ENCODE measurements at places on chromosomes 4 and X.

DNA sequence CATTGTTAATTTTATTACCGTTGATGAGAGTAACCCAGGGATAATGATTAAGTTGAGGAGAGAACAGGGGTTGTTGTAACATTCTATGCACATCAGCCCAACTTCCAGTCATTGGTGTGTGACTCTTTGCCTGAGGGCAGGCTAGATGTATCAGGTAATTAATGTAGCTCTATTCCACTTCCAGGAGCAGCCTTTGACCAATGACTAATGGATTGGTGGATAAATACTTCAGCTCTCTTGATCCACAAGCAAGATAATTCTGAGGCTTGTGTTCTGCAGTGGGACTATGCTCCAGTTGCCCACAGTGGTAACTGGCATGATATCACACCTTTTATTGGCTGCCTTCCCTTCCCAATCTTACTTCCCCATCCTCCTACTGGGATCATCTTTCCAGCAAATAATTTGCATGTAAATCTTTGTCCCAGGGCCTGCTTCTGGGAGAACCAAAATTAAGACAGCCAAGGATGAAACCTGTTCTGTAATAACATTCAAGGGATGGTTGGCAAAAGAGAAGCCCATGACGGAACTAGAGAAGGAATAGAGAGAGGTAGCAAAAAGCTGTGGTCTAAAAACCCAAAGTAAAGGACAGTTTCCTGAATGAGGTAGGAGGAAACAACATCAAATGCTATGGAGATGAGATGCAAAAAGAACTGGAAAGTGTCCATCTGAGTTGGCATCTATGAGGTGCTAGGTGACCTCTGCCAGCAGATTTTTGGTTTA lies 241.4 kb upstream of the RPS6KA3 start:
- no peak for DNase-seq

DNA sequence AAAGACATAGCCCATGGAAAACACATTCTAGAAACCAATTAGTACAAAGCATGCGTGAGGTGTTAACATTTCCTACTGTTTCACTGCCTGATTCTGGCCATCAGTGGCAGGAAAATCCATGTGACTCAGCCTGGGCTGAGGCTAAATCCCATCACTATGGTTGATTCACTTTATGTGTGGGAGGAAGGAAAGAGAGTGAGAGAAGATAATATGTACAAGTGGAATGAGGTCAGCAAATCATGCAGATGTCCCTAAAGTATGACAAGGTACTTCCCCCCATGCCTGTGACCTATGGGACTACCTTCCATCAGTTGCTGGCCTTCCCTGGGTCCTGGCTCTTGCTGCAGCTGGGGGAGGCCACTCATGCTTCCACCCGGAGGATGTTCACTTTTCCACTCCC lies 64.2 kb upstream of the MAP3K15 start:
- DNase-seq = no peak

- DNase-seq = no peak
Measured at GRCh38 chr4:100098011-100098545, 92.2 kb downstream of the DDIT4L start.

DNA sequence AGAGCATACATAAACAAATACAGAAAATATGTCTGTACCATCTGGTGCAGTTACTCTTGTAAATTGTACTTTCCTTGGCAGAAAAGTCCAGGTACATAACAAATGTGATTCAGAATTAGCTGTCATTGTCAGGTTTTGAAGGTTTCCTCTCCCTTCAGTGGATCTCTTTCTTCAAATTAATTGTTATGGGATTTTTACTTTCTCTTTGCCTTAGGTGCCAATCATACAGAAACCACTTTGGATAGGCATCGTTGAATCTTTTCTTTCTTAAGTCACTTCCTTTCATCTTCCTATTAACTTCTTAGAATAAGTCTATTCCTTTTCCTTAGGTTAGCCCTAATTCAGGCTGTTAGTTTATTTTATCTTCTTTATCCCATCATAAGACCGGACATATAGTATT lies 1992.1 kb upstream of the IGFBP7 start:
- DNase-seq = no peak

GRCh38 chr4:94352163-94352562 lies 9.5 kb upstream of the HPGDS start:
- no peak for DNase-seq

GRCh38 chr4:142815834-142816233 lies 30.3 kb downstream of the INPP4B start:
- DNase-seq = no peak

DNA sequence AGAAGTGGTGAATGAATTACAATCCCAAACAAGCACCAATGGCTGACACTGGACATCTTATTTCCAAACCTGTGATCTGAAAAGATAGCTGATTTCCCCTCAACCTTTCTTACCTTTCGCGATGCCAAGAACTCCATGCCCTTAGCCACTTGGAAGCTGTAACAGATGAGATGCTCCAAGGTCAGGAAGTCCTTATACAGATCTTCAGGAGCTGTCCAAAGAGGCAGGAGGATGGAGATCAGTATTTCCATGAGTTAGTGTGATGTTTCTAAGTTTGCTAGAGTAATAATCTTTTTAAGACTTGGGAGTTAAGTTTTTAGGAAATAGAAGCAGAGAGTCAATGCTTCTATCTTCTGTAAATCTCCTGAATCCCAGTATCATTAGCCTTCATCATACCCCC lies 32.9 kb downstream of the KDR start:
- no peak for DNase-seq

DNA sequence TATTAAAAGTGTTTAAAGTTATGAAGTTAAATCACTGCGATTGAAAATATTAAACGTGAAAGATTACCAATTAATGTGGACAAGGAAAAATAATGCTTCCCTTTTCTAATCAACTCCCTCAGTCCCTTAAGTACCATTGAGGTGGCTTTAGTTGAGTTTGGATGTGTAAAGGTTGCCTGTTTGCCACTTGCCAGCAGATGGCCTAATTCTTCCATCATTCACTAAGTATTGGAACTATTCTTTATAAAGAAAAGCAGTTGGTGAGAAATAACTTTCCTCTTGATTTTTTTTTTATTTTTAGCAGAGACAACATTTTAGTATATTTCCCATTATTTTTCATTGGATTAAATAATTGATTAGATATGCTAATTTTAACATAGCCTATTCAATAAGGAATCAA lies 295.9 kb upstream of the TACR3 start:
- no peak for DNase-seq

DNA sequence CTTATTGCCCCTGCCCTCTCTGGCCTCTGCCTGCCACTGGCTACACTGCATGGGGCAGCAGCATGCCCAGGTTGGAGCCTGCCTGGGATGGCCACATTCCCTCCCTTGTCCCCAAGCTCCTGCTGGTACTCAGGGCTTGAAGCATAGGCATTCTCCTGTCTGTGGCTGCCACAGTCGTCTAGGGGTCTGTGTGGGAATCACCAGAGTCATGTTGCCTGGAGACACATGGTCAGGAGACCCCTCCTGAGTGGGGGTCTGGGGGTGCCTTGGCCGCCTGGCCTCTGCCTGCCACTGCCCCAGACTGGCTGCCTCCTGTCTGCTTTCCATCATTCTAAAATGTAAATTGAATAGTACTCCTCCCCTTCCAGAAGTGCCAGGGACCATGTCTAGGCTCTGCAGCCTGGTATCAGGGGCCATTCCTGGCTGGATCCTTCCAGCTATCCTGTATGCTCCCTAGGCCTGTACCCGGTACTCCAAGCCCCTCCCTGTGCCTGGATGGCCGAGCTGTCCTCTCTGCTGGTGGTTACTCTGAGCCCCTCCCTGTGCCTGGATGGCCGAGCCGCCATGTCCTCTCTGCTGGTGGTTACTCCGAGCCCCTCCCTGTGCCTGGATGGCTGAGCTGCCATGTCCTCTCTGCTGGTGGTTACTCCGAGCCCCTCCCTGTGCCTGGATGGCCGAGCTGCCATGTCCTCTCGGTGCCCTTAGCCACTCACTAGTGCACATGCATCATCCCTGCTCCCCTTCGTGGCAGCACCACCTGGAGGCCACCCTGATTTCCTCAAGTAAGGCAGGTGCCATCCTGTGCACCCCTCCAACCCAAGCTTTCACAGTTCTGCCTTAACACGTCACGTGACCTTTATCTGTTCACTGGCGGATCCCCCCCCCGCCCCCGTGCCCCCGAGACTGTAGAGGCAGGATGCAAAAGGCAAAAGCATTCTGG lies 5.5 kb upstream of the NKX1-1 start:
- no peak for DNase-seq

DNA sequence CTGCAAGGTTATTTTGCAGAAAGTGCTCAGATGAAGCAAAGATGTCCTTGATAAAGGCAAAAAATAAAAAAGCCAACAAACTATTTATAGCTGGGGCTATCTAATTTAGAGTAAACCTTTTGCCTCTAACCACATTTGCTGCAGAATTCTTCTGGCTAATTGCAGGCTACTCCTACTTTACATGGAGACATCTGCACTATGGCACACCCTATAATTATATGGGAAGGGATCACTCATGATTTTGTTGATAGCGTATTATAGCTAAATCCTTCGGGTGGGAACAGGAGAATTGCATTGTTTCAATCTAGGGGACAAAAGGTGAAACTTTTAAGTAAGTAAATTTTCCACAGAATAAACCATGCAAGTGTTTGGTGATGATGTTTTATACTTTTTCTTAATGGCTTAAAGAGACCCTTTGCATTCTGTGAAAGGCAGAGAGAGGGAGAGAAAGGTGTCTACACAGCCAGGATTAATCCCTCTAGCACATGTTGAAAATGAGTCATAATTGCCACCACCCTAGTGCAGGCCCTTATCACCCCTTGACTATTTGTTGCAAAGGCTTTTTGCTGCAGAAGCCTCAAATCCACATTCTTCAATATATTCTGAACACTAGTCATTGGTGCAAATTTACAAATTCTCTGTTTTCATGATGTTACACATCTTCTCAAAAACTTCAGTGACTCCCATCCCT lies 221.3 kb upstream of the BMP3 start:
- DNase-seq = no peak

DNA sequence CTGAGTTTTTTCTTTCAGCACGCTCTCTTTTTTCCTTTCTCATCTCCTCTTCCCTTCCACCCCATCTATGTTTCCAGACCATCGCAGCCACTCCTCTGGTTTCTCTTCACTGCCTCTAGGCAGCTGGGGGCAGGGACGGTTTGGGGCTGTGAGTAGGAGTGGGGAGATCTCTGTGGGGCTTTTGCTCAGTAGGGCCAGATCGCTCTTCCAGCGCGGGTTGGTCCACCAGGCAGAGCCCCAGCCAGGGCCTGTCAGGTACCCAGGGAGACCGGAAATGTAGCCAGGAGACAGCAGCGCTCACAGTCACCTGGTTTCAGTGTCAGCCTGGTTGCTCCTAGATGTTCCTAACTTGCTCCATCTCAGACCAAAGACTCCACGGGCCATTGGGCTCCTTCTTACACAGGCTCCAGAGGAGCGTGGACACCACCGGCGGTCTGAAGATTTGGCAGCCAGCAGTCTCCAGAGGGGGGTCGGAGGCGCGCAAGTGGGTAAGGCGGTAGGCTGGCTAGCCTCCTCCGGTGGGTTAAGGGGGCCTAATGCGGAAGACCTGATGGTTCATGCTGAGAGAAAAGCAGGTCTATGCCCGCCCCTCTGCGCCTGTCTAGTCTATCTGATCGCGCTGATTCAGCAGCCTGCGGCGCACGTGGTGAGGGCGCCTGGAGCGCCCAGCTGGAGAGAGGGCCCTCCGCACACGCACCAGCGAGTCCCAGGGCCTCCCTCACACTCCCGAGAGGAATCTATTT lies 1.8 kb downstream of the FGF5 start:
- no peak for DNase-seq

- no peak for DNase-seq
Measured at GRCh38 chrX:47191806-47192401, 1.7 kb upstream of the UBA1 start.

Data from kidney (tissue), 22 donors.